ENCODE measurements at places on chromosomes 11 and 22.

DNA sequence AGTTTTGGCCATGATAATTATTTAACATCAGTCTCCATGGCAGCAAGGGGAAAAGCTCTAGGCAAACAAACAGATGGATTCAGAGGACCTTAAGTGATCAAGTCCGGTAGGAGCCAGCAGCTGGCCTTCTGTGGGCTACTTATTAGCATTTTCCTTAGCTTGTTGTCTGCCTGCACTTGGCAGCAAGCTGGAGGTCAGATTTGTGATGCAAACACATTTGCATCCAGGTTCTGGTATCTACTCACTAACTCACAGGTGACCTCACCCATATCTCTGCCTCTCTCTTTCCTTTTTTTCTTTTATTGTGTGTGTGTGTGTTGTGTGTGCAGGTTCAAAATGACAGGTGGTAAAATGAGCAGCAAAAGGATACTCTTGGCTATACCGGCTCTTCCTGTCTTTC is 32.3 kb downstream of the ARHGAP42 start:
- H3K4me1 ChIP-seq, result peaks cover 18% of the 10 kb centered on the region
- H3K27me3 ChIP-seq, result no peaks in the 10 kb centered on the region
- no peaks in the 10 kb centered on the region for H3K36me3 ChIP-seq
- H3K27ac ChIP-seq, result no peak overlapping the region
- no peak for DNase-seq

DNA sequence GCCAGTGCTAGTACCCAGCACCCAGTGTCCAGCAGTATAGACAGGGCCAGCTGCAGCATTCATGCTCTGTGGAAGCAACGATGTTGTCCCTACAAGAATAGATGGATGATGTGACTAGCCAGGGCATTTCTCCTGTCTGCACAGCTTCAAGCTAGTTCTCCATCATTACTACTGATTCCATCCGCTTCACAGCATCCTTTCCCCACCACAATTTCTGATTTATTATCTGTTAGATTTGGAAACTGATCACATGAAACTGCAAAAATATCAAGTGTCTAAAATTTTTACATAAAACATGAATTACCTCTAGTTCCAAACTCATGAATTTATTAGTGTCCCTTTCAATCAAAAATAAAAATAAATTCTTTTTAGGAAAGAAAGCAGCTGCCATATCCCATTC is 138.9 kb upstream of the POU2AF2 start:
- H3K27me3 ChIP-seq, result peaks cover 48% of the 10 kb centered on the region
- no peak for DNase-seq
- H3K4me3 ChIP-seq, result no peak overlapping the region
- H3K36me3 ChIP-seq, result no peaks in the 10 kb centered on the region

DNA sequence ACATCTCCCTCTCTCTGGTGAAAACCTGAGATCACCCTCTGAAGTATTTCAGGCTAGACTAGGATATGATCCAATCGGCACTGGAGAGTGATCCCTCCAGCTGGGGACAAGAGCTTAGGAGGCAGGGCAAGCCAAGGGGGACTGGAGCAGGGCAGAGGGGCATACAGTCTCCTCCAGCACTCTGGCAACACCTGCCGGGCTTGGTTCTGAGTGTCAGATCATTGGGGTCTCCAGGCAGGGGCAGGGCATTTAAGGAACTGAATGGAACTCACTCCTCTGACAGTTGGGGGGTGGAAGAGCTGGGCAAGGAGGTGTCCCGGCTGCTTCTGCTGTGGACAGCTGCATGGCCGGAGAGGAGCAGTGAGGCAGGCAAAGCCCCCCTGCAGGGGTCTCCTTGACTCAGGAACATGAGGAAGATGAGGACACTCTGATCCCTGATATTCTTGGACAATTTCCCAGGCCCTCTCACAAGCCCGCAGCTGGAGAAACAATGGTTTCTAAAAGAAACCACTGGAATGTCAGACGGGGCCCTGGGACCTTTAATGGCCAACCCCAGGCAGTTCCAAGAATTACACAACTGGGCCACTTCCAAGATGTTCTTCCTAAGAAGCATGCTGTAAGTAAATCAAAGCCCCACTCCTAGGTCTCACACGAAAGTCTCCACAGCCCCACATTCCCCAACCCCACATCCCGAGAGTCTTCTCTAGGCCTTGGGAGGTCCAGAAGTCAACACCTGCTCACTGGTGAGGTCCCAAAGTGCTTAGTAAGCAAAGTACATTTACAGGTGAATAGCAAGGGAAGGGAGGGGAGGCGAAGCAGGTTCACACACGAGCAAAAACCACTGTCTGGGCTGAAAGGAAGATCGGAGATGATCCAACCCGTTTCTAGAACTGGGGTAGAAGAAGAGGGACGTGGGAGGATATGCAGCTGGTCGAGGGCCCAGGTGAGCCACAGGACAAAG is 1.2 kb upstream of the CCDC86 start:
- peak overlapping the region; percentile 84 for H3K4me3 ChIP-seq
- H3K27ac ChIP-seq, result peak overlapping the region; percentile 96
- H3K27me3 ChIP-seq, result peaks cover 11% of the 10 kb centered on the region

- peaks cover 14% of the 10 kb centered on the region for H3K36me3 ChIP-seq
- H3K4me3 ChIP-seq, result peak overlapping the region; percentile 96
- no peaks in the 10 kb centered on the region for H3K27me3 ChIP-seq
- peaks cover 25% of the 10 kb centered on the region for H3K4me1 ChIP-seq
- DNase-seq, result no peak
- H3K27ac ChIP-seq, result peak overlapping the region; percentile 99
These were observed 556 bp downstream of the CDCA5 start for GRCh38 chr11:65083134-65083833.

- no peak overlapping the region for H3K4me3 ChIP-seq
- H3K36me3 ChIP-seq, result no peaks in the 10 kb centered on the region
- peaks cover 65% of the 10 kb centered on the region for H3K27me3 ChIP-seq
- H3K4me1 ChIP-seq, result peaks cover 12% of the 10 kb centered on the region
- no peak overlapping the region for H3K27ac ChIP-seq
- no peak for DNase-seq
These were observed 77.1 kb upstream of the FAM181B start for GRCh38 chr11:82810738-82811137.

DNA sequence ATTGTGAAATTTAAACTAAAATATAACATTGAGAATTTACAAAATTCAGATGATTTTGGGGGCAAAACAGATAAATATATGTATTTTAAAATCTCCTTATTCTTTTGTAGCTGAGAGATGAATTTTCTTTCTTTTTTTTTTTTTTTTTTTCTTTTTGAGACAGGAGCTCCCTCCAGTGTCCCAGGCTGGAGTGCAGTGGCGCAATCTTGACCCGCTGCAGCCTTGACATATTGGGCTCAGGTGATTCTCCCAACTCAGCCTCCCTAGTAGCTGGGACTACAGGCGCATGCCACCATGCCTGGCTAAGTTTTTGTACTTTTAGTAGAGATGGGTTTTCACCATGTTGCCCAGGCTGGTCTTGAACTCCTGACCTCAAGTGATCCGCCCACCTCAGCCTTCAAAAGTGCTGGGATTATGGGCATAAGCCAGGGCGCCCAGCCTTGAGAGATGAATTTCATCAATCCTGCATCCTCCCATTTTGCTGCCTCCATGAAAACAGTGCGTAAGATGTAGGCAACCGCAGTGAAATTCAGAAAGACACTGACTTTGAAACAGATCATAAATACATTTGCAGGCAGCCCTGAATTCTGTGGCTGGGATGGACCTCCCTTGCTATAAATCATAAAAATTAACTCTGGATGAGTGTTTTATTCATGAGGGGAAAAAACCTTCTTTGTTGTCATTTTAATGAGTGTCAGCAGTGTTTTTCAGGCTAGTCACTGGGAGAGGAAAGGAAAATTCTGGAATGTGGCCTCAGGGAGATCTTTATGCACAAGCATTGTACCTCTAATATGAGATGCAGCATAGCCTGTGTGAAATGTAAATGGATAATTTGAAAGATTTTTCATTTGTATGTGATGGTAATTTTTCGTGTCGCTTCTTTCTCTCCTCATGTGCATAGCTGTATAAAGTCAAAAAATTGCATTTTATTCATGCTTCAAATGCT is 14.4 kb downstream of the ELMOD1 start:
- no peak for DNase-seq
- H3K27ac ChIP-seq, result no peak overlapping the region
- H3K36me3 ChIP-seq, result no peaks in the 10 kb centered on the region
- H3K27me3 ChIP-seq, result peaks cover 25% of the 10 kb centered on the region
- H3K4me3 ChIP-seq, result no peak overlapping the region

- no peak overlapping the region for H3K27ac ChIP-seq
- H3K36me3 ChIP-seq, result no peaks in the 10 kb centered on the region
- peaks cover 57% of the 10 kb centered on the region for H3K4me1 ChIP-seq
These were observed 5.6 kb upstream of the SYT8 start for GRCh38 chr11:1829039-1829820.

GRCh38 chr11:32138902-32139301 is 48.0 kb downstream of the RCN1 start:
- no peaks in the 10 kb centered on the region for H3K36me3 ChIP-seq
- DNase-seq, result no peak
- H3K4me3 ChIP-seq, result no peak overlapping the region
- H3K4me1 ChIP-seq, result peaks cover 7% of the 10 kb centered on the region
- H3K27ac ChIP-seq, result no peak overlapping the region
